Stimulated activated CD4-positive, alpha-beta T cell treated with anti-CD3 and anti-CD28 coated beads, Interleukin-12 subunit alpha, Interleukin-12 subunit beta, amount 100 ng/mL, for 24 hours (primary cell): ENCODE measurements at places on chromosomes 1 and 21.

DNA sequence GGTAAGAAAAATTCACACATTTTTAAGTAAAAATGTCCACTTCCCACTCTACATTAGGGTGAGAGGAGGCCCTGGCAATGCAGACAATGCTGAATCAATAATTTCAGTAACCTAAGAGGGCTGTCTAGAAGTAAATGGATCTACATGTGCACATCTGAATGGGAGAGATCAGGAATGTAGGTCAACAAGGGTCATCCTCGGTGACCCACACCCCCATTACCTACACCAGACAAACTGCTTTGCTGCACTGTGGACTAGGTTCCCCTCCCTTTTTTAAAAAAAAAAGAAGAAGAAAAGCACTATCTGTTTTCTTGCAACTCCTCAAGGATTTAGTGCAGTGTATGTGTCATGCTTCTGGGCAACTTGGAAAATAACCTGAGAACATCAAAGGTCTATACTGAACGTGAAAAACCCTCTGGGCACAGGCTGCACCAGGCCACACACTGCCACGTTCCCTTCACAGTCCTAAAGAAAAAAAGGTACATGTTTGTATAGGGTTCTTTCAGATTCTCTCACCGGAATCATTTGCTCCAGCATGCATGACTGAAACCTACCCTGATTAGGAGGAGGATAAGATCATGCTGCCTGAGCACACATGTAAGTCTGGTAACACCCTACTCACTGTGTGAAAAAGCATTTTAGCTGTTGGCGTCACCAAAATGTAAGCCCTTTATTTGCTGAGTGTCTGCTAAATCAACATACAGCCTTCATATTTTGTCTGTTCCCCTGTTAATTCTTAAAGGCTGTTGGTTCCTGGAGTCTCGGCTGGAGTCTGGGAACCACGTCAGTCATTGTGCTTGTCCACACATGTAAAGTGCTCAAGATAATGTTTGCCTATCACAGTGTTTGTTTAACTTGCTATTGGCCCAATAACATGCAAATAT is 341.0 kb downstream of the SMYD3 start:
- no peak for DNase-seq

- no peak for DNase-seq
Observed at GRCh38 chr1:18661404-18662285, 31.0 kb downstream of the PAX7 start.

DNA sequence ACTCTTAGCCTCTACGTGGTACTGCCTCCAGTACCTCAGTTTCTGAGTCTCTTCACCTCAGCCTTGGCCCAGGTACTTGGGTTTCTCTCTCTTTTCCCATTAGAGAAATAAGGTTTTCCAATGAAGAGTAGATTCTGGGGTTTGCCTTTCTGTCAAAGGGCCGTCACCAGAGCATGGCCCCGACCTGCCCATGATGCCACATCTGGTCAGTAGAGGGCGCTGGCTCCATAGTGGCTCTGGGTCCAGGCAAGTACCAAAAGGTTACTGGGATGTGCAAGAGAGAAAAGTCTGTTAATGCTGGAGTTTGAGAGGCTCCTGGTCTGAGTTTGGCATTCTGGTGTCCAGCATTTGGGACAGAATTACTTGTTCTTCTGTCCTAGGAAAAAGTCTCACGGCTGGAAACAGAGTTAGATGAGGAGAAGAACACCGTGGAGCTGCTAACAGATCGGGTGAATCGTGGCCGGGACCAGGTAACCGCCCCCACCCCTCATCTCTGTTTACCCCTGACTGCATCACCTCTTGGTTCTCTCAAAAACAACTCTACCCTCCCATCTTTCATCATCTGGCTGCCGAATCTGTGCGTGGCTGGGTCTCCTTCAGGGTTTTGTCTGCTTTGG is 5.3 kb upstream of the TUFT1 start:
- peak; percentile 79 for DNase-seq

DNA sequence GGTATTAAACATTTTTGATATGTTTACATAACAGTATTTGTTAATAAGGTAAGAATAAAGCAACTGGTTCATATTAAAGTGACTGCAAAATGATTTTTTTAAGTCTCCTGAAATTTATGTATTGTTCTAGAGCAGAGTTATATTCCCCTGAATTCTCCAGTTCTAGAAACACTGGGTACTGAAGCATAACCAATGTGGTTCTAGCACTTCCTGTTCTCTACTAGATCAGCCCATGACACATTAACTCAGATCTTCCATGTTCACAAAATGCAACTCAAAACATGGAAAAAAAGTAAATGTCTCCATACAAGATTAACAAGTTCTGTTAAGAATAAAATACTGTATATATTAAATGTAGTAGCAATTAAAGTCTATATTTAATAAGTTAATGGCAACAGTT is 3.9 kb downstream of the NEGR1 start:
- DNase-seq = no peak

DNA sequence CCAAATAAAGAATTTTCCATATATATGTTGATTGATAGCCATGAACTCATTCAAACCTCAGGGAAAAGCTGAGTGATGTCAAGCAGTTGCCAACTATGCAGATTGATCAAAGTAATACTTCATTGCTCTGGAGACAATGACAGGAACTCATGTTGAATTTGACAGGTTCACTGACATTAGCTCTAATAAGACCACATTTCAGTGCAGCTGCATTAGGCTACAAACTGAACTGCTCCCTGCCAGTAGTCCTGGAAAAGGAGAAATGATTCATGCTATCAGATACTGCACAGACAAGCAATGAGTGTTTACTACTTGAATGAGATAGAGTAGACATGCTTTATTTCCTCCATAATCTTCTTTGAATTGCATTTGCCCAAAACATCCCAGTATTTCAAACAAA is 948.4 kb downstream of the MRPL39 start:
- no peak for DNase-seq

DNA sequence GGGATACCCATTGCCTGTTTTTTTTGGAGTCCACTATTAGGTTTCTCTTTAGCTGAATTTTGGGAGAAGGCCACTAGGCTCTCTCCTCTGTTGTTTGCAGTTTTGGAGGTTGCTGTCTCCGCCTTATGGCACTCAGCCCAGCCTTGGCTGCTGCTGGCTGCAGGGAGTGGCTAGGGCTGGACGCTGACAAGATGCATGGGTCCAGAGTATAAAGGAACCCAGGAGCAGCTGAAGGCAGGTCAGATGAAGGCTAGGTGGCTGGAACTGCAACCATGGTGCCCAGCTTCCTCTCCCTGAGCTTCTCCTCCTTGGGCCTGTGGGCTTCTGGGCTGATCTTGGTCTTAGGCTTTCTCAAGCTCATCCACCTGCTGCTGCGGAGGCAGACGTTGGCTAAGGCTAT is at the start of gene CYP4B1:
Gene CYP4B1 (plus strand): TSS at position 237 of the 400 bp plus-strand sequence. CDS start 36 bp downstream, at position 273.
- no peak for DNase-seq

- no peak for DNase-seq
Observed at GRCh38 chr1:246317332-246318035, 189.6 kb downstream of the SMYD3 start.

GRCh38 chr1:159296706-159297375 is 5.3 kb upstream of the FCER1A start:
- DNase-seq = no peak

DNA sequence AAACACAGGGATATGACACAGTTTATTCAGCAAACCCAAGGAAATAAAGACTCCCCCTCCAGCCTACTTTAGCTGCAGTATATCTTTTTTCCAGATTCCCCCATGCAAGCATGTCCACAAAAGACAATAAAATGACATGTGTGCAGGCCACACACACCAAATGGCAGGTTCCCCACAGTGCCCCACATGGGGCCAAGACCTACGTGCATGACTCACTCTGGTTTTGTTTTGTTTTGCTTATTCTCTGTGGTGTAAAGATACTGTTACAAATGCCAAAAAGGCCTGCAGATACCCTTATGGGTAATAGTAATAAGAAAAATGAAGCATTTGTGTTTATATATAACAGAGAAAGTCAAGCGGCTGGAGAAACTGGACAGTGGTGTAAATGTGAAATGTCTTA is 71.6 kb downstream of the RD3 start:
- no peak for DNase-seq

DNA sequence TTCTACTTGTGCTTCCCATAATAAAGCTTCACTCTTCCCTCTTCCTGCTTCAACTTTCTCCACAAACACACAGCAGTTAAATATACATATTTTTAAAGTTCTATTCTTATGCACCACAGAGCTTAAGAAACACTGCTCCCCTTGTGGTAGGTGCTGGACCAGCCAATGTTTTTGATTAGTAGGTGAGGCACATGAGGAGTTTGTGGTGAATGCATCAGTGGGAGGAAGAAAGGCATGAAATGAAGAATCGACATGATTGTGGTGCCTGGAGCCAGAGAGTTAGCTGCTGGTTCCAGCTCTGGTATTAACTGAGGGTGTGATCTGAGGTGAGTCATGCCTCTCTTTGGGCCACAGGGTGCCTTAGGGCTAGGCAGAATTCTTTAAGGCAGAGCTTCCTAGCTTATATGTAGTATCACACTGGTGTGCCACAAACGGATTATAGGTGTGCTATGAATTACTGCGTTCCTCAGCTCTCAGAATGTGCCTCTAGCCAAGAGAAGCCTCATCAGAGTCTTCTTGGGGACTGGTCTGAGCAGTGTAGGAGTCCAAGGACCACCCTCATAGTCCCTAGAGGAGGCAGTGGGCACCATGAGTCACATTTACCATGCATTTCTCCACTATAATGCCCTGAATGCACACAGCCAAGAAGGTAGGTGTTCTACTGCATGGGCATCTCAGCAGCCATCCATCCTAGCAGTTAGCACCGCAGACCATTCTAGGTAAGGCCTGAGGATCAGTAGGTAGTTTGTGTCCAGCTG is 97.4 kb upstream of the SGIP1 start:
- DNase-seq = peak; percentile 29

DNA sequence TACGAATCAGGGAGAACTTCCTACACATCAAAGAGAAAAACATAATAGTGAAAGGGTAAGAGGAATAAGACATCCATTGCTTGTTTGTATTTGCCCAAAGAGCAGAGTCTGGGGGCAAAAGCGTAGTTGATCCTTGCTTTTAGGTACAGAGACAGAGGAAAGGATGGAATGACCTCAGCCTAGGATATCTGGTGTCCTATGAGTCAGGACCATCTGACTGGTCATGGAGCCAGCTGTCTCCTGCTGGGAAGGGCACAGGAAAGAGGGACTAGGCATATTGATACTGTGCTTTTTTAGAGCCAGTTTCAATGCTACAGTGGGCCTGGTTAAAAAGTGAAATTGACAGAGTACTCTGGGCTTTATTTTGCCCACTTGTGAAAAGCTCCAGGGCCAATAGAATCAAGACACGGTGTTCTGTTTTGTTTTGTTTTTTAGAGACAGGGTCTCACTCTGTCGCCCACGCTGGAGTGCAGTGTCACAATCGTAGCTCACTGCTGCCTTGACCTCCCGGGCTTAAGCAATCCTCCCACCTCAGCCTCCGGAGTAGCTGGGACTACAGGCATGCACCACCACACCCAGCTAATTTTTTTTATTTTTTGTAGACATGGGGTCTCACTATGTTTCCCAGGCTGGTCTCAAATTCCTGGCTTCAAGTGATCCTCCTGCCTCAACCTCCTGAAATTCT is 3.2 kb downstream of the PLEKHO1 start:
- DNase-seq = no peak

GRCh38 chr21:16588433-16588860 is 858.7 kb downstream of the USP25 start:
- no peak for DNase-seq

- DNase-seq = no peak
Observed at GRCh38 chr1:215220346-215220745, 137.8 kb downstream of the KCNK2 start.

GRCh38 chr1:202192770-202193613 is 607 bp upstream of the LGR6 start:
- DNase-seq = peak; percentile 47

GRCh38 chr1:230109895-230110667 is 43.0 kb downstream of the GALNT2 start:
- peak; percentile 76 for DNase-seq

GRCh38 chr1:11281518-11282331 is 8.7 kb downstream of the UBIAD1 start:
- DNase-seq = no peak

DNA sequence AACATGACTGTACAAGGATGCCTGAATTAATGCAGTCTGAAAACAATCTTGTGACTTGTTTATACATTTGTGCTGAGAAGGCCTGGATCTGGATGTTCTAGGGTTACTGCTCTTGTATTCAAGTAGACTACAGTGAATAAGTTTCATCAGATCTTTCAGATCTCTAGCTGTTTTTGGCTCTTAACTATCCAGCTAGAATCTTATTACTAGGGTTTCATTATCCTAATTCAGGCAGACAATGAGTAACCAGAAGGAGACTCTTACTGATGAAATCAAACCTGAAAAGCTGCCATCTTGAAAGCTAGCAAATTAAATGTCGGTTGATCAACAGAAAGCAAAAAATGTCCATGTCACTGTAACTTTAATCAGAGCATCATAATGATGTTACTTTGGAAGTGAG is 112.5 kb upstream of the KCNK2 start:
- no peak for DNase-seq

DNA sequence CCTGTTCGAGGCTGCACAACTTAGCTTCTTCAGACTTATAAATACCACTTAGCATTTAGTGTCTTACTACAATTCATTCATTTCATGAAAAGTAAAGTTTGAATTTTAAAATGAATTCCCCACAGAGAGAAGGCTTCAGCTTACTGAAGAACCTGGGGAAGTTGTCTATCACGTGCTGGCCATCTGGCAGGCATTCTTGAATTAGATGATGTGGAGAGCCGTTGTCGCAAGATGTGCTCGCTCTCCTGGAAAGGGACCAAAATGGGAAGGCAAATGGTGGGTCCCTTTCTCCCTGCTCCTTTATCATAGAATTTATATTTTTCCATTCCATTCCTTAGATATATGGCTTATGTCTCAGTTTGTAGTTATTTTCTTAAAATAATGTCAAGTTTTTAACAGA is 90.5 kb downstream of the CD247 start:
- DNase-seq = no peak

DNA sequence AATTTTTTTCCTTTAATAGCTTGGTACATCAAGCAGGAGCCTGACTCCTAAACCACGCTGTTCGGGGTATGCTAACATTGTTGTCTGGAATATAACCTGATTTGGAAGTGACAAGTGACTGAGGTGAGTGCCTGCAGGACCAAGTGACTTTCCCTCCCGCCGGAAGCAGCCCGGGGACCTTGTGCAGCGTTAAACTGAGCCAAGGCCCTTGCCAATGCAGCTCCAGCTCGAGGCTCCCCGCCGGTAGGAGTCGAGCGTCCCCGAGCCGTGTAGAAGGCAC is 716 bp upstream of the MTARC1 start:
- DNase-seq = no peak

- DNase-seq = no peak
Observed at GRCh38 chr1:232174306-232174705, 455.6 kb downstream of the SIPA1L2 start.
